GM18507 (cell line): ENCODE measurements at places on chromosomes 2 and 18.

DNA sequence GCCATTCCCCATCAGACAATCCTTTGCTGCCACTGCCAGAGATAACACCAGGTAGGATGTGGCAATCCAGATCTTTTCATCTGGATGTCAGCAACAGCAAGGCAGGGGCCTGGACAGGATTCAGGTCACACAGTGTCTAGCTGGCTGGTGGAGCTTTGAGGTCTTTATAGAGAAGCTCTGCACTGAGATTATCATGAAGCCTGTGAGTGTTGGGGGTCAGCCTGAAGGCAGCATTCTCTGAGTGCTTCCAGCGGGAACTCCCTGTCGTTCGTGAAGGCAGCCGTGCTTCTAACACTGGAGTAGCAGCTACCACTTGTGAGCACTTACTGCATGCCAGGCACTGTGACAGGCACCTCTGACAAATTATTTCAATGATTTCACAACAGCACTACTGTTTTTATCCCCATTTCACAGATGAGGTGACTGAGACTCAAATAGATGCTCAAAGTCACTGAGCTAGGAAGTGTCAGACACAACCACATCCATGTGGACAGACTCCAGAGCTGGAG is 85.7 kb downstream of the SEMA4F start:
- no peak for DNase-seq

GRCh38 chr2:226550801-226551200 is 248.8 kb downstream of the IRS1 start:
- no peak for DNase-seq

DNA sequence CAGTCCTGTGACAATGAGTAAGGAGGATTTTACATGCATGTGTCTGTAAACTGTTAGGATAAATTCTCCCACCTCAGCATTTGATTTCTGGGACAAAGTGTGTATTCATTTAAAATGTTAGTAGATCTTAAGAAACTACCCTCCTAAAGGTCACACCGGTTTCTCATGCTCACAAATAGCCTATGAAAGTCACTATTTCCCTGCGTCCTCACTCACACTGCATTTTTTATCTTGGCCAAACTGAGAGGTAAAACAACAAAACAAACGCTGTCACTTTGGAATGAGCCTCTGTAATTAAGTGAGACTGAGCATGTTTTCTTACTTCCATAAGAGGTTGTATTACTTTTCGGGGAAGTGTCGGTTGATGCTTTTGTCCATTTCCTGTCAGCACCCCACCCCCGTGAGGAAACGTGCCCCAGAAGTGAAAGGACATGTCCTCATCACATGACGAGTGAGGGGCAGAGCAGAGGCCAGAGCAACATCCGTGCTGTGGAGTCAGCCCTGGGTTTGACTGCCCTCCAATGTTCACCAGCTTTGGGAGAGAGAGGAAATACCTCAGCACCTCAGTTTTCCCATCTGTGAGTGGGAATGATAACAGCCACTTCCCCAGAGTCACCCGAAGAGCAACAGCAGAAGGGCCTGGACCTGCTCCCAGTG is 3.1 kb downstream of the GYPC start:
- no peak for DNase-seq

DNA sequence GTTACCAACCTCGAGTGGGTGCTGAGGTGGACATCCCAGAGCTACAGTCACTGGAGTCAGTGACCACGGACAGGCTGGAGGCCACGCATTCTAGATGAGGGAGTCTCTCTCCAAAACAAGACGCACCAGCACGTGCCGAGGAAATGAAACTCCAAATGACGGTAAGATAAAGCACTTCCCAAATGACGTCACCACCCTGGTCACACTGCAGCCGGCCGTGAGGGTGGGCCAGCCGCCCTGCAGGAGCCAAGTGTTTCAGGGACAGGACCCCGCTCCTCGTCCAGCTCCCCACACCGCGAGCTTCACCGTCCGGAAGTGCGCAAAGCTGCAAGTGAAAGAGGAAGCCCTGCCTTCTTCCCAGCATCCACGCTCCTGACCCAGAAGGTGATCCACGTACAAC is 99.4 kb downstream of the ZNF516 start:
- DNase-seq: no peak

- no peak for DNase-seq
Measured at GRCh38 chr18:907885-908757, 3.5 kb downstream of the ADCYAP1 start.

- no peak for DNase-seq
Measured at GRCh38 chr18:47931718-47932103, 1.3 kb upstream of the SMAD2 start.

DNA sequence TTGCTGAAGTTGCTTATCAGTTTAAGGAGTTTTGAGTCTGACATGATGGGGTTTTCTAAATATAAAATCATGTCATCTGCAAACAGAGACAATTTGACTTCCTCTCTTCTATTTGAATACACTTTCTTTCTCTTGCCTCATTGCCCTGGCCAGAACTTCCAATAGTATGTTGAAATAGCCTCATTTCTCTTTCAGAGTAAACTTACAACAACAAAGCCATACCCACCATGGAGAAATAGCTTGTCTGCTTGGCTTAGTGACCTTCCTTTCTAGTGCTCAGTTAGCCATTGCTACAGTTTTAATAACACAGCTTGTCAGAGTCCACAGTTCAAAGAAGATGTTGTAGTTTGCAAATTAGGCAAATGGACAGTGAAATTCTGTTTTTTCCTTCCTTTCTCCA is 228.0 kb downstream of the ETAA1 start:
- no peak for DNase-seq
